H9 (cell line): ENCODE measurements at places on chromosomes 1 and 21. TPM values are rescaled to one million over a fixed set of nuclear protein-coding genes. Genes with fewer than 3 reads are reported as not detected.

The UBASH3A gene
- not detected in 2 replicates for total RNA-seq

GRCh38 chr1:201554190-201554600, 15.3 kb downstream of the NAV1 start:
- H3K27me3 ChIP-seq = no peaks in the 10 kb centered on the region
- H3K4me3 ChIP-seq = no peak overlapping the region
- DNase-seq = no peak
- H3K4me1 ChIP-seq = 0 out of 2 replicates have a peak, but pooled peaks cover 3% of the 10 kb centered on the region
- no peaks in the 10 kb centered on the region for H3K36me3 ChIP-seq

DNA sequence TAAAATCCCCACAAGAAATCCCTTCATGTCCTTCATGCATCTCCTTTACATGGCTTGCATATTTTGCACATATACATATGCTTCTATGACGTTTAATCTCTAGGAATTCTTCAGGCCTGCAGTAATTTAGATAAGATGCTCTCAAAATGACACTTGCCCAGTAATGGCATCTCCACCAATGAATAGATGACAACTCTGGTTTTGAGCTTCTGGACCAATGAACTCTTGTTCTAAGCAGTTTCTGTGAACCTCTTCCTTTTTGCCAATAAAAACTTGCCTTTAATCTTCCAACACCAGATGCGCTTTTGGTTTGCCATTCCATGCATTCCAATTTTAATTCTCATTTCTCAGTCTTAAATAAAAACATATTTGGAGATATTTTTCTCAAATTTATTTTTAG, 189.8 kb upstream of the OLFM3 start:
- H3K27me3 ChIP-seq = no peaks in the 10 kb centered on the region
- H3K4me1 ChIP-seq = no peaks in the 10 kb centered on the region
- H3K27ac ChIP-seq = no peak overlapping the region
- no peak overlapping the region for H3K4me3 ChIP-seq
- DNase-seq = no peak
- H3K36me3 ChIP-seq = no peaks in the 10 kb centered on the region

DNA sequence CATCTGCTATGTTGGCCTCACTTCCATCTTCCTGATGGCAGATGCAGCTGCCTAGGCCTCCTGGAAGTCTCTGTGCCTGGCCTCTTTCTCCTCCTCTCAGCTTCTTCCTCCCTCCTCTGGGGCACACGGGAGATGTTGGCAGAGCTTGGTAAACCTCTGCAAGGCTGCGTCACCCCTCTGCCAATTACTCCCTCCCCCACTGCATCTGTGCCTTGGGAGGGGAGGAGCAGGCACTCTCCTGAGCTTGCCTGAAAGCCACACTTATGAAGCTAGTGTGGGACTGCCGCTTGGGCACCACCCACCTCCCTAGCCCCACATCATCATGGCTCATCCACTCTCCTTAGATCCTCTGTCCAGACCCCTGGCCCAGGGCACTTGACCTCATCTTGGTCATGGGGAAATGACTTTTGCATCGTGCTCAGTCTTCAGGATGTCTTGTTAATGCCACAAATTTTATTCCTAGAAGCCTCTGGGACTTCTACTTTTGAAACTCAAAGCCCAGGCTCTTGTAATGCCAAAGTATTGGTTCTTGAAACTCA, 7.3 kb upstream of the TMEM51 start:
- no peaks in the 10 kb centered on the region; the same call in 1 of the 2 replicates for H3K27me3 ChIP-seq
- no peak for DNase-seq
- peaks cover 3% of the 10 kb centered on the region; the same call in 1 of the 3 replicates for H3K36me3 ChIP-seq
- no peak overlapping the region for H3K27ac ChIP-seq
- H3K4me1 ChIP-seq = no peaks in the 10 kb centered on the region
- H3K4me3 ChIP-seq = no peak overlapping the region; the same call in 2 of the 3 replicates

DNA sequence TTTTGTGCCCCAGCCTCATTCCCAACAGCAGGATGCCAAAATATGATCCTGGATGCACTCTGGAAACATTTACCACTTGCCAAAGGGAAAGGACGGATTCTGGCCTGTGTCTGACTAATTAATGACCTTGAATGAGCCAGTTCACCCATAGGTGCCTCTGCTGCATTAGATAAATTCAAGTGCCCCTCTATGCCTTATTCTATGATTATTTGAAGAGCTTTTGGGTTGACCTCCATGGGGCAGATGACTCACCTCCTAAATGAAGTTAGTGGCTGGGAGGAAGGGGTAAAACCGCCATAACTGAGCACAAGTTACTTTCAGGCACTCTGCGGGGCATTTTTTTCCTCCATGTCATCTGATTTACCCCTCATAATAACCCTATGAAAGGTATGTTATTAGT, 98.1 kb downstream of the CLIC6 start:
- no peak overlapping the region for H3K4me3 ChIP-seq
- H3K27ac ChIP-seq = no peak overlapping the region
- DNase-seq = no peak
- no peaks in the 10 kb centered on the region; the same call in 1 of the 2 replicates for H3K27me3 ChIP-seq
- no peaks in the 10 kb centered on the region for H3K36me3 ChIP-seq
- no peaks in the 10 kb centered on the region for H3K4me1 ChIP-seq

The SMIM1 gene
- total RNA-seq = 5.3 and 7.3 TPM in 2 replicates

DNA sequence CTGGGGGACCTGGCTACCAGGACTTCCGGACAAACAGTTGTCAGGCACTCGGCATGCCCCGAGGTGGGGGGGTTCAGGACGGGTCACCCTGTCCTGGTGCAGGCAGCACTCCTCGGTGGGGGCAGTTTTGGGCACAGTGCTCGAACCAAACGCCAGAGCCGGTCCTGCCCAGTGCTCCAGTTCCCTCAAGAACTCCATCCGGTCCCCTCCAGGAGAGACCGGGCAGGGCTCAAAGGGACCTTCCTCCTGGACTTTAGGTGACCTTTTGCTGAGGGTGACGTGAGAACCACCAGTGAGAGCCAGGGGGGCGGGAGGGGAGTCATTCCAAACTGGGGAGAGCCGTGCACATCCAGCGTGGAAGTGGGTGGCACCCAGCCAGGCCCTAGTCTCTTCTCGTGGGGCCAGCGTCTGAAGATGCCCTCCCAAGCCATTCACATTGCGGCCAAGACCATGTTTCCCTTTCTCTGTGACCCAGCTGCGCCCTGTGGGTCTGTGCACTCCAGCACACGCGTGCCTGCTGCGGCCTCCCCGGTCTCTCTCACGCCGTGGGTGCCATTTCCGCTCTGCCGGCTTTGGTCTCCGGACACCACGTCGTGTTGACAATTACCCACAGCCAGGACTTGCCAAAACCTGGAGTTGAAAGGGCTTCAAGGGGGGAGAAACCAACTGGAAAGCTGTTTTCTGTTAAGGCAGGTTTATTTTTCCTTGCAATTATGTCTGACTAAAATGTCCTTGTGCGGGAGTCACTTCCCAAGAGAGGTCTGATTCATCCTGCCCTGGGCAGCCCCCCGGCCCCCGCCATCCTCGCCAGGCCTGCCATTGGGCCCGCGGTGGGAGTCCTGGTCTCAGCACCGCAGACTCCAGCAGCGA, 178.8 kb upstream of the ARHGEF16 start:
- no peak overlapping the region for H3K27ac ChIP-seq
- no peaks in the 10 kb centered on the region for H3K36me3 ChIP-seq
- no peak overlapping the region for H3K4me3 ChIP-seq
- DNase-seq = no peak
- no peaks in the 10 kb centered on the region for H3K4me1 ChIP-seq
- no peaks in the 10 kb centered on the region for H3K27me3 ChIP-seq

- H3K27ac ChIP-seq = no peak overlapping the region
- H3K4me1 ChIP-seq = no peaks in the 10 kb centered on the region
- H3K4me3 ChIP-seq = no peak overlapping the region
- no peaks in the 10 kb centered on the region for H3K27me3 ChIP-seq
- no peak for DNase-seq
Observed at GRCh38 chr21:28683982-28684752, 308.5 kb downstream of the LTN1 start.

GRCh38 chr21:41370840-41371684, 9.2 kb downstream of the MX2 start:
- H3K27ac ChIP-seq = no peak overlapping the region
- no peaks in the 10 kb centered on the region for H3K36me3 ChIP-seq
- no peak overlapping the region for H3K4me3 ChIP-seq
- no peaks in the 10 kb centered on the region; the same call in 1 of the 2 replicates for H3K27me3 ChIP-seq
- DNase-seq = no peak

DNA sequence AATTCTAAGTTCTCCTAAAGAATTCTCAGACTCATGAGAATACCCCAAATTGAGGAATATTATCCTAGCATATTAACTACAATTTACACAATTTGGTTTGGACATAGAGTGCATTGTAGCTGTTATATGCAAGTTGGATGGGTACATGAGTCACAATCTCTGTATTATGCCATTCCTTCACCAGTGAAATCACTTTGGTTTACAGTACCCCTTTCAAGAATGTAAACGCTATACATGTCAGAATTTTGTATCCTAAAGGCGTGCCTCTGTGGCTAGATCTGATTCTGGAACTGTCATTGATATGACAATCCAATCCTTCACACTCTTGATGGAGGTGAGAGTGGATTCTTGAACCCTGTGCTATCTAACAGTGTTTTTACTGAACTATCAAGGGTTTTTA, 6.7 kb upstream of the IL10RB start:
- H3K27me3 ChIP-seq = no peaks in the 10 kb centered on the region
- H3K27ac ChIP-seq = no peak overlapping the region
- DNase-seq = no peak
- H3K36me3 ChIP-seq = peaks cover 52% of the 10 kb centered on the region
- H3K4me3 ChIP-seq = no peak overlapping the region
- H3K4me1 ChIP-seq = no peaks in the 10 kb centered on the region

DNA sequence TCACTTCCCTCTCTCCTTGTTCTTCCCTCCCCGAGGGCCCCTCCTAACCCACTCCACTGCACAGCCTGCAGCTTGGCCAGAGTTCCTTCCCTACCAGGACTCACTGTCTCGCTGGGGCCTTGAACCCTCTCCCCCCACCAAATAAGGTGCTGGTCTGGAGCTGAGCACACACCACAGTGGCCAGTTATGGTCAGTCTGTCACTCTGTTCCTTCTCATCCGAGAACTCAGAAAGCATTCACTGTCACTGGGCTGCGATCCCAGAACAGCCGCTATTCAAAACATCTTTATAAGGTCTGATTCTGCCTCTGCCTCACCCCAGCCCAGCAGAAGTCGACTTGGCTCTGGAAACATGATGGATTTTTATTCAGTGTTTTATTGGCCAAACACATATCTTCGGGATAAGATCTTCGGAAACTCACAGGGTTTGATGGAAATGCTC, 19.8 kb upstream of the LBR start:
- no peaks in the 10 kb centered on the region for H3K36me3 ChIP-seq
- H3K27me3 ChIP-seq = no peaks in the 10 kb centered on the region
- H3K4me3 ChIP-seq = no peak overlapping the region
- H3K4me1 ChIP-seq = peaks cover 8% of the 10 kb centered on the region; the same call in 1 of the 2 replicates
- H3K27ac ChIP-seq = no peak overlapping the region

The CD1E gene
- total RNA-seq = not detected in 2 replicates

DNA sequence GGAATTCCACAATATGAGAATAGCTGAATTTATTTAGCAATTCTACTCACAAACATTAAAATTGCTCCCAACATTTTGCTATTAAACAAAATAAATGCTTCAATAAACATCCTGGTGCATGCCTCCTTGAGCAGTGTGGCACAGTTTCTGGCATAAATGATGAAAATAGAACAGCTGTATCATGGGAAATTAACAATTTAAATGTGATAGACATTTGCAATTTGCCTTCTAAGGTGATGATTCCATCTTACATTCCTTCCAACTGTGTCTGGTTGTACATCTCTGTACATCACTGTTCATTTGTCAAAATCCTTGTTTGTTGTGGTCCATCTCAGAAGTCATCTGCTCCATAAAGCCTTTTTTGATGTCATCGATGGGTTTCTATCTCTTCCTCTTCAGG, 198.7 kb downstream of the KCTD3 start:
- H3K27me3 ChIP-seq = no peaks in the 10 kb centered on the region
- no peaks in the 10 kb centered on the region; the same call in 1 of the 2 replicates for H3K36me3 ChIP-seq
- H3K27ac ChIP-seq = no peak overlapping the region

GRCh38 chr1:151238467-151238739, 16.1 kb upstream of the PSMD4 start:
- no peak overlapping the region for H3K27ac ChIP-seq
- DNase-seq = no peak
- no peaks in the 10 kb centered on the region for H3K4me1 ChIP-seq
- H3K4me3 ChIP-seq = no peak overlapping the region
- H3K36me3 ChIP-seq = peaks cover 97% of the 10 kb centered on the region
- no peaks in the 10 kb centered on the region for H3K27me3 ChIP-seq

- DNase-seq = no peak
- no peak overlapping the region; the same call in 2 of the 3 replicates for H3K4me3 ChIP-seq
- H3K27ac ChIP-seq = no peak overlapping the region
- H3K27me3 ChIP-seq = no peaks in the 10 kb centered on the region
Observed at GRCh38 chr1:24392604-24392946, 21.0 kb downstream of the STPG1 start.

The KRTAP25-1 gene
- total RNA-seq = not detected in 2 replicates

- no peaks in the 10 kb centered on the region for H3K36me3 ChIP-seq
- H3K27me3 ChIP-seq = no peaks in the 10 kb centered on the region
- DNase-seq = no peak
- H3K4me1 ChIP-seq = no peaks in the 10 kb centered on the region
- no peak overlapping the region for H3K4me3 ChIP-seq
Observed at GRCh38 chr1:13949546-13949945, 249.6 kb downstream of the PRDM2 start.

DNA sequence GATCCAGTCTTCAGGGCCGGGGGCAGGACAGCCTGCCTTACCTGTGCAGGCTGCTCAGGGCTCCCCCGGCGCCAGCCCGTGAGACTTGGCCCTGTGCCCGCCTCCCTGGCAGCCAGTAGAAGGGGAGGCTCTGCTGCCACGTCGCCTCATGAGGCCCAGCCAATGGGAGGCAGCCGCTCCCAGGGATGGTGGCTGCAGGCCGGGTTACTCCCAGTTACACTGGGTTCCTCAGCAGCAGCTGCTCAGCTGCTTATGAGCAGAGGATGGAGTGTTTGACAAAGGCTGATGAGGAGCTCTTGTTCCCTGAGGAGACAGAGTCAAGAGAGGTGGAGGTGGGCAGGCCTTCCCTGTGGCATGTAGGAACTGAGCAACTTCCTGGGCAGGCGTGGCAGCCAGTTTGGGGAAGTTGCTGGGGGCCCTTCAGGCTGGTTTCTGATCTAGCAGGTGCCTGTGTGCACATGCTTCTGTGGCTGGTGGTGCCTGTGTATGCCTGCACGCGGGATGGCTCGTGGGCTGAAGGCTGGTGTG, 5.5 kb downstream of the MFSD2A start:
- H3K4me3 ChIP-seq = no peak overlapping the region
- no peak overlapping the region for H3K27ac ChIP-seq
- DNase-seq = no peak
- no peaks in the 10 kb centered on the region for H3K4me1 ChIP-seq
- H3K27me3 ChIP-seq = no peaks in the 10 kb centered on the region

DNA sequence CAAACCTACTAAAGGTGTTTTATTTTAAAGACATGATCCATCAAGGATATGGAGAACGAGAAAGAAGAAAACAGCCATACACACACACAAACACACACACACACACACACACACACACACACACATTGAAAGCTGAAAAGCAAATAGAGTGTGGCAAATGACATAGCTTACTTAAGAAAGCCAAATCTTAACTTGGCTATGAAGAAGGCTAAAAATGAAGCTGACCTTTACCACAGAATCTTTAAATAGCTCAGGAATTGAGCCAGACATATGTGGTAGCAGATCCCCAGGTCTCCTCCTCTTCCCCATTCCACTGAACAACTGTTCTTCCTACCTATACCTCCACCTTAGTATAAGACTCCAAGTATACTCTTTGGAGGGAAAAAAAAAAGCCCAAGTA, 185.6 kb downstream of the CLEC20A start:
- H3K4me1 ChIP-seq = no peaks in the 10 kb centered on the region
- no peak for DNase-seq
- H3K27me3 ChIP-seq = no peaks in the 10 kb centered on the region
- no peak overlapping the region for H3K4me3 ChIP-seq
- H3K27ac ChIP-seq = no peak overlapping the region

The OR10K1 gene
- total RNA-seq = not detected in 2 replicates

- no peaks in the 10 kb centered on the region; the same call in 1 of the 2 replicates for H3K27me3 ChIP-seq
- H3K4me3 ChIP-seq = peak within 1 kb of the TSS; percentile 85
- H3K4me1 ChIP-seq = peaks cover 17% of the 10 kb centered on the region
- DNase-seq = no peak
- no peak within 1 kb of the TSS for H3K27ac ChIP-seq
Observed at GRCh38 chr1:114153261-114154145, at the start of gene SYT6. Gene SYT6 (minus strand): TSS chr1:114153869. CDS start chr1:114153772, 97 bp downstream.
